Activated CD4-positive, alpha-beta T cell treated with anti-CD3 and anti-CD28 coated beads for 36 hours (primary cell): ENCODE measurements at places on chromosomes 7 and 10. TPM values are rescaled to one million over a fixed set of nuclear protein-coding genes. Genes with fewer than 3 reads are reported as not detected.

GRID1 gene
- not detected for total RNA-seq

NPC1L1 gene
- total RNA-seq, result not detected

- DNase-seq, result no peak
Measured at GRCh38 chr7:315516-316265, 25.7 kb downstream of the FOXL3 start.

DNA sequence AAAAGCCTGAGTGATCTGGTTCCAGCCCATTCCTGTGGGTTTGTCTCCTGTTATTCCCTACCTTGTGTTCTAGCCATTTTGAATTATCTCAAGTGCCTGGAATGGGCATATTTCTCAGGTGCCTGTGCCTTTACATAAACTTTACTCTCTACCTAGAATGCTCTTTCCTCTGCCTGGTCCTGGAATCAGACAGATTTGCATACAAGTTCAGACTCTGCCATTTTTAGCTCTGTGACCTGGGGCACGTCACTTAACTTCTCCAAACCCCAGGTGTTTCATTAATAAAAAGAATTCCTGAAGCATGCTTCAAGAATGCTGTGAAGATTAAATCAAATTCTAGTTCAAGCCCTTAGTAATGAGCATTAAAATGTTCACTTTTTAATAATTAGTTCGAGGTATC lies 7.8 kb downstream of the DCLRE1A start:
- no peak for DNase-seq

DNA sequence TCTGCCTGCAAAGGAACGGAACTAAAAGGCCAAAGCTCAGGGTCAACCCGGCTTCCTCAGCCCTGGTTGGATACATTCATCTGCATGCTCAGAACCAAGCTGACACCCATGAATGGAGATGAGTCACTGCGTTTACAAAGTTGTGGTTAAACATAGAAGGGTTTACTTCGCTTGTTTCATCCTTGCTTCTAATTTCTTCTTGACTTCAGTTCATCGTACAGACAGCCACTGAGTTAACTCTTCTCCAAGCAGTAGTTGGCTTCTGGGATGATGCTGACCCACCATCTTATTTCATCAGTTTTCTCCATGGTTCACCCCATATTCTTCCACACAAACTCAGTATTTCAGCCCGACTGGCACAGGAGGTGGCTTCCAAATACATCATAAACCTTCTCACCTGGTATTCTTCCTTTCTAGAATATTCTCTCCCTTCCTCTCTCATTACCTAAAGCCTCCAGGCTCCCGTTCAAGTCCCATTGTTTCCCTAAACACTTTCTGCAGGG lies 166.3 kb upstream of the RNF32 start:
- no peak for DNase-seq

GRCh38 chr10:14325325-14325955 lies 5.3 kb downstream of the FRMD4A start:
- DNase-seq, result peak; percentile 83

DNA sequence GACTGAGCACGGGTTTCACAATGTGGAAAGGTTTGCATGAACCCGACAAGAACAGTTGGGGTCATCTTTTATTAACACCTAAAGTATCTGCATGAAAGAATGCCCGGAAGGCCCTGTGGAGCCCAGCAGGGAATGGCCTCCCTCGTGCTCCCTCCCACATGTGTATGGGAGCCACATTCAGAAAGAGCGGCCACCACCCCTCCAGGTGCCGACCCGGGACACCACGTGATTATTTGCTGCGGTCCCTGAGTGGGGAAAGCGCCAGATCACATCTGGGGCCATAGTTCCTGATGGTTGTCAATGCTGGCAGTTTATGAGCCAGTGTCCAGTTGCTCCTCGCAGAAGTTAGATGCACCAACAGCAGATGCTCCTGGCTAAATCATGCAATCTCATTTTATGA lies 571.4 kb downstream of the TCERG1L start:
- no peak for DNase-seq
